T1000 (cell line): ENCODE measurements at places on chromosomes 5 and 9.

DNA sequence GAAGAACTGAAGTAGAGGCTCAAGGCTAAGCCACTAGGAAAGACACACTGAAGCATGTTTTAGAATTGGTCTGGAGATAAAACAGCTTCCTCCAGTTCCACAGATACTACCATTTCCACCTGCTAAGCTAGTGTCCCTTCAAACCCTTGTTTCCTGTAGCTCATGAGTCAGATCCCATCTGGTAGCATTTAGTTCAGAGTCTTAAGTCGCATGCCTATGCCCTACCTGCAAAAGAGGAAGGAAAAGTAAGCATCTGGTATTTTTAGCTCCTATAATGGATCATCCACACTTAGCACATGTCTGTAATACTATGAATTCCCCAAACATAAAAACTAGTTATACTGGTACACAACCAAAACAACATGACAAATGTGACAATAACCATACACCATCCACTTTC, 92.1 kb downstream of the CDKN2A start:
- no peak for DNase-seq

GRCh38 chr9:92668746-92669526, 995 bp downstream of the IPPK start:
- no peak for DNase-seq

DNA sequence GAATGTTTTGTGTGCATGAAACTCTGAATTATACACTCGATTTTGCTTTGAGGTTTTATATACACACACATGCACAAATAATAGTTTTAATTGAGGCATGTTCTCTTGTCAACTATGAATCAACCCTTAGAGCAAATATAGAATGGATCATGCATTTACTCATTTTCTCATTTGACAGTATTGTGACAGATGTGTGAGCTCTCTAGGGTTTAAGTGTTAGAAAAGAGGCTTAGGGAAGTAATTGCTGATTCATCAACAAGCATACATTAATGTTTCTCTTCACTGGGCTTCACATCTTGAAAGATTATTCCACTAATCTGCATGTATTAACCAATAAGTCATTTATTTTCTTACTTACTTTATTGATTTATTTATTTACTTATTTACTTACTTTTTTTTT, 1356.8 kb upstream of the ACO1 start:
- DNase-seq: no peak

DNA sequence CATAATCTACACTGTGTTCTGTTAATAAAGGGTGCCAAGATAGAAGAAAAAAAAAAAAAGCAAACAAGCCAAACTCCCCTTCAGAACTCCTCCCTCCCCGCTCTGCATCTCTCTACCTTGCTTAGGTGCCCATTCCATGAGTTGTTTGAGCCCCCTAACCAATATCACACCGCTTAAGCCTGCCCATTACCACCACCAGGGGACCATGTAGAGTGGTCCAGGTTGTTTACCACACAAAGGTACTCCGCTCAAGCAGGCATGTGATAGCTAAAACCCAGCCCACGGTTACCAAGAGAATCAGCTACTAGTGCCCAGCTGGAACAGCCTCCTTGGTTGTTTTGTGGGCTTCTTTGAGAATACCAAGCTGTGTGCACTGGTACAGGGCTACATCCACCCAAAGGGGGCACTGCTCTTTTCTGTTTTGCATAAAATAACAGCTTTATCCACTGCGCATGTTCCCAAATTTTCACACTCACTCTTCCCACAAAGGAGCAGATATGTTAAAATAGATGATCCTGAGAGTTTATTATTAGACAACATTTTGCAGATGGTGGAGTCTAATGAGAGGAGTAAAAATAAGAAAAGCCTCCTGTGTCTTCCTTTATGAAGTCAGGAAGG, 304.1 kb downstream of the DEPDC1B start:
- DNase-seq: no peak

DNA sequence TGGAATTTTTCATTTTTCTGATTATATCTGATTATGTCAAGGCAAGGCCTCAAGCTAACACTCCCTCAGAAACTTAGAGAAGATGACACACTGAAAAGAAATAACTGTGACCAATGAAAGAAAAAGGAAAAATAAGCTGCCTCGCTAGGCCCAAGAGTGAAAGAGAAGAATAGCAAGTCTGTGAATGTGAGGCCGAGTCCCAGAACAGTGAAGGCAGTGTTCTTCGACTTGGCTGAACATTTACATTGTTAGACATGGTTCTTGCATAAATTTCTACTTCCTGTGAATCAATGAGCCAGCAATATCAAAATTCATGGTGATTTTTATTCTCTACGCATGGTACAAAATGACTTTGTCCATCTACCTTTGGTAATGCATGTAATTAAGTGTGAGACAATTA, at the start of gene ATP10B:
TSS of gene ATP10B (minus strand) at position 163 of the 400 bp plus-strand sequence. CDS start 164,137 bp downstream, outside the sequence.
- DNase-seq: no peak

GRCh38 chr5:105762728-105763127, 1908.0 kb downstream of the EFNA5 start:
- DNase-seq: no peak

GRCh38 chr9:131097948-131098278, 1.6 kb downstream of the AIF1L start:
- no peak for DNase-seq

- DNase-seq: no peak
Observed at GRCh38 chr5:79561525-79561893, 47.6 kb upstream of the HOMER1 start.

DNA sequence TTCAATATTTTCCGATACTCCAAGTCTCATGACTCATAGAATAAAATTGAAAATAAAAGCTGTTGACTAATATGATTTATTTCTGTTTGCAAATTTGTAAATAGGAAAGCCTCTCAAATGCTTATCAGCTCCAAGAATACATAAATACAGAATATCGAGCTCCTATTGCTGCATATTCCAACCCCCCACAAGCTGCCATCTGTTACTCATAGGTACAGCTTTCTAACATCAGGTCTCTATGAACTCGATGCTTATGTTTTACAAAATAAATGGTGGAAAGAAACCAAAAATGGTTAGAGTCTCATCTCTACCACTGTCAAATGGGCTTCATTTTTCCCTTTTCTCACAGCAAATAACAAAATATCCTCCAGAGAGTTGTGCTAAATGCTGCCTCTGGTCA, 631.6 kb upstream of the CDH18 start:
- no peak for DNase-seq

DNA sequence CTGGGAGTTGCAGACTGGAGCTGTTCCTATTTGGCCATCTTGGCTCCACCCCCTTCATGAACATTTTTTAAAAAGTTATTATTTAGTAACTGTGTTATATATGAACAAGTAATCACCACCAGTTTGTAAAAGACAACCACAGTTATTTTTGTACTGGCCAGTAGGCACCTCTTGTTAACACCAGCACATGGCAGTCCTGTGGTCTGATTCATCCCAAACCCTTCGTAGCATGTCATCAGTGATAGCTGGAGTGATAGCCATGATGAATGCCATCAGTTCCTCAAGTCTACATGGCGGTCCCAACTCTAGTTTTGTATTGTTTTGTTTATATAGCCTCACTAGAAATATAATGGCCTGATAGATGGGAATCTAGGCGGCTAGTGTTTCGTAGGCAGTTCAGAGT, 74.2 kb downstream of the CDC42SE2 start:
- no peak for DNase-seq

GRCh38 chr5:143641549-143642355, 170.2 kb upstream of the HMHB1 start:
- no peak for DNase-seq

DNA sequence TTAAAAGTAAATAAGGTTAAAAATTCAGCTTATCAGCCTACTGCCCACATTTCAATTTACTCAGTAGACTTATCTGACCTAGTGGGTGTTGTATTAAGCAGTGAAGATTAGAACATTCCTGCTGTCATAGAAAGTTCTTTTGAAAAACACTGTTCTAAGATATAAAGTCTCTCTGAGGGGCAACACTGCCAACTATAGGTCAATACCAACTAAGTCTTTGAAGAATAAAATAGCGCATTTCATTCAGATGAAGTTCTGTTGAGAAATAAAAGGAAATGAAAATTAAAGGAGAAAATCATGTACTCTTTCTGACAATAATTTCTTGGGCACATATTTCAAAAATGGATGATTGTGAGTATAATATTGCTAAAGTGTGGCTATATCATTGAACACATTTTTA, 86.8 kb downstream of the PTPRD start:
- no peak for DNase-seq

GRCh38 chr9:37902796-37903646, 906 bp downstream of the SLC25A51 start:
- no peak for DNase-seq

DNA sequence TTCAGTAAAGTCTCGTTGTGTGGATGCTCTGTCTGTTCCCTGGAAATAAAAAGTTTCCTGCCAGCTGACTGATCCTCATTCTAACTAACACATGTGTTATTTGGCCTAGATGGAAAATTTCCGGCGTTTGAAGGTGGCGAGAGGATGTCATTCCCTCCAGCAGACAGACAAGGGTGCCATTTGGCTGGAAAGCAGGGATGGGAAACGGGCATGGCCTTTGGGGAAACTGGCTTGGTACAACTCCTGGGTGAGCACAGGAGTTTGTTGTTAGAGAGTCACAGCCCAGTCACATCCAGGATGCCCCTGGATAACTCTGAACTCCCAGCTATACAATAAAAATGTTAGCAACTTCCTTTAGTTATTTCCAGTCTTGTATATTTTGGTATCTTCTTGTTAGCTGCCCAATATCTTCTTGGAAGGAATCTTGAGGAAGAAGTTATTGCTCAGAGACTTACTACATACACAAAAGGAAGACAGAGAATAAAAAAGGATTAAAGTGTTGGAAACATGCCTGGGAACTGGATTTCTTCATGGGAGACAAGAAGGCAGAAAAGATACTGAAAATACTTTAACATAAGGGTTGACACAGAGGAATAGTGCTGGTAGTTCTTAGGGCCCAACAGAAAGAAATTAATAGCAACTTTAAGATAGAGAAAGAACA, 41.9 kb downstream of the TEK start:
- DNase-seq: no peak

DNA sequence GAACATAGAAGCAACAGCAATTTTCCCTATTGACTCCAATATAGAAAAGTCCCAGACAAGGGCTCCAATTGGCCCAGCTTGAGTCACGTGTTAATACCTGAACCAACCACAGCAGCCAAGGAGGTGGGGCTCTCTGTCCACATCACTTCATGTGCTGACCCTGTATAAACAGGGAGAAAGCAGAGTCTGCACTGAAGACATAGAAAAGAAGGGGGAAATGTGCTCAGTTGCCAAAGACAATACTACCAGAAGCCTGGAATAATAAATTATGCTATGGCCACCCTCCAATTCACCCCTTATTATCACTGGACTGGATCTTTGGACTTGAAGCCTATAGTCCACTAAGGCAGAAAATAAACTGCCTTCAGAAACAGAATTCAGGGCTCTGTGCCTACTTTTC, 275.4 kb downstream of the EPB41L4A start:
- DNase-seq: no peak

DNA sequence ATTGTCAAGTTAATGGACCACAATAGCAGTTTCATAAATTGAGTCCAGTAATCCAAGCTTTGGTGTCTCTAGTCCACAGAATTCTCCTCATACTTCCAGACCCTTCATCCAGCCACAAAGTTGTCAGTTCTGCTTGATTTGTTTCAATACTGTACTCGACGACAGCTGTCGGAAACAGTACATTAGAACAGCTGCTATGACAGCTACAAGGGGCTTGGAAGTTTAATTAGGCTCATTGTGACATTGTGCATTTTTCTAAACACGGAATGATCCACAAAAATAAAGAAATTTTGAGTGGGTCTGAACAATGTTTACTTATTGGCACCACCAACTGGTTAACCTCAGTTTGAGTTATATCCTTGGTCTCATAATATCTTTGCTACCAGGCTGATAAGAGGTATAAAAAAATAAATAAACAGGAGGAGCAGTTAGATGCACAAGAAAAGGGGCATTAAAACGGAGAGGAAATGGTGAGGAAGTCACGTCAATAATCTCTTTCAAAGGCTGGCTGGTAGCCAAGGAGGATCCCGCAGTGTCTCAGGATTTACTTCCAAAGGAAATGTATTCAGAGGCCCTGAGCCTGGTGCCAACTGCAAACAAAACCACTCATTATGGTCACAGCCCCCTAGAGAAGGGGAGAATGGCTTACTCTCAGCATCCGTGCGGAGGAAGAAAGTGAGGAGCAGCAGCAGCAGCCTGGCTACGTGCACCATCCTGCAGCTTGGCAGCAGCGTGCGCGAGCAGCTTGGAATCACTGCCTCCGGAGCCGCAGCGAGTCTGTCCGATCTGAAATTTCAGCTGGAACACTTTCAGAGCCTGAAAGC, 933.8 kb upstream of the DMAC1 start:
- no peak for DNase-seq

- no peak for DNase-seq
Observed at GRCh38 chr9:18756712-18757125, 276.3 kb downstream of the SAXO1 start.

- no peak for DNase-seq
Observed at GRCh38 chr9:28607843-28608242, 1034.6 kb upstream of the C9orf72 start.

DNA sequence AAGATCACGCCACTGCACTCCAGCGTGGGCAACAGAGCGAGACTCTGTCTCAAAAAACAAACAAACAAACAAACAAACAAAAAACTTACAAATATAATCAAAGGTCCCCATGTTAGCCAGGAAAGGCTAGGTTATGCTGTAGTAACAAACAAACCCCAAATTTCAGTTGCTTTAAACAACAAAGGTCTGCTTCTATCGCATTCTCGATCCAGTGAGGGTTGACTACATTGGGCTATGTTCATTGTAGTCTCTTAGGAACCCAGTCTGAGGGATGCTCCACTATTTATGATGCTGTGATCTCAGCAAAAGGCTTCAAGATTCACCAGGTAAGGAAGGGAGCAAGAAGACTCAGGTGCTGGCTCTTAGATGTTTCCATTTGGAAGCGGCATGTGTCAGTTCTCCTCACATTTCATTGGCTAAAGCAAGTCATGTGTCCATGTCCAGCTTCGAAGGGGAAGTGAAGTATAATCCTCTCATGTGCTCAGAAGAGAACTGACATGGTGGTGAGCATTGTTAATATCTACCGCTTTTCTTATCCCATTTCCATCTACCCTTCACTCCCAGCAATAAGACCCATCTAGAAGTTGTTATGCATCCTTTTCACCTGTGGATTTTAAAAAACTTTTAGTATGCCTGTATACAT, 26.5 kb upstream of the NEK6 start:
- no peak for DNase-seq

DNA sequence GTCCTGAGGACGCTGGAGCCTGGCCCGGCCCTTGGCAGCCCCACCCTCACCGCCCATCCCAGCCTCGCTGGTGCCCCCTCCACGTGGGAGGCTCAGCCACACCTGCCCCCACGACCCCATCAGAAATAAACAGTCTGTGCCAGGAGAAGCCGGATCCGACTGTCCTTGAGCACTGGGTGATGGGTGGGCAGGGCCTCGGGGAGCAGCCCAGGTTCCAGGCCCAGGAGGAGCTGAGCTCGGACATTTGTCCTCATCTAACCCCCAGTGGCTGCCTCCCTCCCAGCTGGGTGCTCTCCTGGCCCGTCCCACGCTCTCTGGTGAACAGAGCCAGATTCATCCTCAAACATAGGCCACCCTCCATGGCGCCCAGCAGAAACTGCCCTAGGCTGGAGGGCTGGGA, 4.6 kb upstream of the PTGDS start:
- no peak for DNase-seq

- DNase-seq: no peak
Observed at GRCh38 chr5:93583439-93583767, 381 bp downstream of the NR2F1 start.

- DNase-seq: no peak
Observed at GRCh38 chr5:84411832-84412605, 27.3 kb upstream of the EDIL3 start.
